ENCODE measurements at places on chromosomes 6 and 20.

DNA sequence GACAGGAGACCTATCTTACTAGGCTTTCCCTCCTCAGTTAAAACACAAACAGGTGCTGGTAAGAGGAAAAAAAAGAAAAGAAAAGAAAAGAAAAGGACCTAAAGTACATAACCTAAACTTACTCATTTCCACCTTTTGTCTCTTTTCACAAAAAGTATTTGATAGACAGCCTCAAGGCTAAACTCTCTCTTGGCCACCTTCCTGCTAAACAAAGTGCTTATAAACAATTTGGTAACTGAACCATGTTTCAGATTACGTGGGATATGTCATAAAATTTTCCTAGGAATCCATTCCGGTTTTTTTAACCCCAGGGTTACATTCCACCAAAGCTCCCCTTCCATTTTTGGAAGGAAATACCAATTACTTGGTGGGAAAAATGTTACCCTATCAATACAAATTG lies 109.0 kb downstream of the PRND start:
- DNase-seq: no peak

- DNase-seq: no peak
Observed at GRCh38 chr20:7520361-7520760, 419.9 kb downstream of the HAO1 start.

GRCh38 chr6:68229566-68229965 lies 405.5 kb upstream of the ADGRB3 start:
- DNase-seq: no peak

- DNase-seq: no peak
Observed at GRCh38 chr6:48552905-48553304, 441.9 kb upstream of the PTCHD4 start.

DNA sequence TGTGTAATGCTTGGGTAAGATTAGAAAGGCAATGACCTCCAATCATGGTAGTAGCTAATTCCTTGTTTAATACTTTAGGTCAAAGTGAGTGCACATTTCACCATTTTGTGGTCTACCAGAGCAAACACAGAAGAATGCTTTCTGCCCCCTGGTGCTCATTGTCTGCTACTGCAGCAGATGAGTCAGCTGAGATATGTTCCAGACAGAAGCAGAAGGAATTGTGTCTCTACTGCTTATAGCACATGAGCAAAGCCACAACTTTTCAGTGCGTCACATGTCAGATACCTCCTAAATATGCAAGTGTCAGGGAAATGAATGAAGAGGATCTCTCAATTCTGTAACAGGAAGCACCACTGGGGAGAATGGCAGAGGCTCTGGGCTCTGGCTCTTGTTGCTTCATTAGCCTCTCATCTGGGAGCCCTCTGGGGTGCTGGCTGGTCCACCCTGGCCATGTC lies 308.9 kb downstream of the ALDH8A1 start:
- DNase-seq: peak; percentile 80

GRCh38 chr6:113564371-113565171 lies 292.6 kb upstream of the MARCKS start:
- no peak for DNase-seq

- peak; percentile 30 for DNase-seq
Observed at GRCh38 chr6:53437557-53438202, 88.9 kb upstream of the ELOVL5 start.

GRCh38 chr6:139738801-139739455 lies 364.5 kb upstream of the CITED2 start:
- no peak for DNase-seq

DNA sequence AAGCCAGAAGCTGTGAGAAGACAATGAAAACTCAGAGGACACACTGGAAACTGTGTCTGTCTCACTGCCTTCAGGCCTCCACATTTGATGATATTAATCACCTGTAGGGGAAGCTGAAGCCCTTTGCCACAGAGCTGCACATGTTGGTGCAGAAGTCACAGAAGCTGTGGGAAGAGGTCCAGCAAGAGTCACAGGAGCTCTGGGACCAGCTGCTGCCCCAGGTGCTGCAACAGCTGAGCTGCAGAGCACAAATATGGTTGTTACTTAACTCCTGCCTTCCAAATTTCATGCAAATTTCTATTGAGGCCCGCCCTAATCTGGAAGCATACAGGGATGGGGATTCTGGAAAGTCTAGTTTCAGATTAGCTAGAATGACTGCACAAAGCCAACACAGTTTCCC lies 169.3 kb downstream of the OGFRL1 start:
- no peak for DNase-seq

DNA sequence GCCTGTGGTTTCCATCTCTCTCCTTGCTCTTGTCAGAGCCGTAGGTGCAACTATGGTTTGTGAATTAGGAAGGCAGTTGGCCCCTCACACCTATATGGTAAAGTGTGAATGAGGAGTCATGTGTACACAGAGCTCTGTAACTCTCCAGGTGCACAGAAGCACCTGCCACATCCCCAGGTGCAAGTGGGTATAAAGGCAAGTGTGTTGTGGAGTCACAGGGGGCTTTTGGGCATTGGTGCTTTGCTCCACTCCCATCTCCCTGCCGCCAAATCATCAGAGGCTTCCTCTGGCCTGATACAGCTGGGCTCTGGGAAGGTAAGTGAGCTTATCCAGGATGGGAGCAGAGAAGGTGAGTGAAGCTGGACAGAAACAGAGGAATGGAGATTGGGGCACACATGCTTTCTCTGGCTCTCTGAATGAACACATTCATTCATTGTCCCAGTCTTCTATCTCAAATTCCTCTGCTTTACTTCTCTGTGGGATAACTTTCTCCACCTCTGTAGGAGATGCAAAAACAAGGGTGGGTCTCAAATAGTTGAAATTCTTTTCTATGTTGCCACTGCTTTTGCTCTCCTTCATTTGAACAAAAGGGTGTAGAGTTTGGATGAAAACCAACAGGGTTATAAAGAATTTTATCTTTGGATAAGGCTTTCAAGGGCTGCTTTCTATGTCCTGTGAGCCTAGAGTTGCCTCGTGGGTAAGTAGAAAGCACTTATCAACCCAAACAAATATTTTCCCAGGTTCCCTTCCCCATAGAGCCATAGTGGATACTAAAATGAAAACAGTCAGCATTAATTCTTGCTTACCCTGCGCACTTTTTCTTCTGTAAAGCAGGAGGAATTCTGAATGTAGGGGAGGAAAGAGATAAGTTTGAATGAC lies 45.0 kb upstream of the RIPOR2 start:
- no peak for DNase-seq

DNA sequence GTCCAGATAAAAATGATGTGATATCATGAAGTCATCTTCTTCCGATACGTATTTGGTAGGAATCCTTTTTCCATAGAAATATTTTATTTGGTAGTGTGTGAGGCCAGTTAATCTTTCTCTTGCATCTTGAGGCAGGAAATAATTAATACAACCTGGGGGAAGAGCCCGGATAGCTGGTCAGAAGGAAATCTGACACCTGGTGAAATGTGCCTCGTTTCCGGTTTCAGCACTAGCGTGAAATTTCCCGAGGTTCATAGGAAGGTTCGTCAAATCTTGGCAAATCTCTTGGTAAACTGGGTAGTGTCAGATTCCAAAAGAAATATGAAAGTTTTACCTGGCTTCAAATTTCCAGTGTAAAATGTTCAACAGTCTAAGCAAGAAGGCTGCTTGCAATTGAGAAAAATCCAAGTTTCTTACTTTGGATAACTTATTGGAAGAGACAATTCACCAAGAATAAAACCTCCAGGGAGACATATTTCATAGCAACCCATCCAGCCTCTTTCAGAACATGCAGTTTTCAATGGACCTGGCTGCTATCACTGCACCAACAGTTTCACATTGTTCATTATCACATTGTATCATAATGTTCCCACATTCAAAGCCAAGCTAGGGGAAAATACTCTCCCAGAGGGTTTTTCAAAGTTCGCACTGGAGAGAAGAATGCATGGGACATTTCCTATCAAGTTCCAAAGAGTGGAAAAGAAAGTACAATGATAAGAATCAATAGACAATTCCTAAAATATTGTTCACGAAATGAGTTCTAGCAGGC lies 454.5 kb upstream of the CITED2 start:
- DNase-seq: no peak

GRCh38 chr6:170403451-170403850 lies 96.9 kb downstream of the FAM120B start:
- DNase-seq: no peak

DNA sequence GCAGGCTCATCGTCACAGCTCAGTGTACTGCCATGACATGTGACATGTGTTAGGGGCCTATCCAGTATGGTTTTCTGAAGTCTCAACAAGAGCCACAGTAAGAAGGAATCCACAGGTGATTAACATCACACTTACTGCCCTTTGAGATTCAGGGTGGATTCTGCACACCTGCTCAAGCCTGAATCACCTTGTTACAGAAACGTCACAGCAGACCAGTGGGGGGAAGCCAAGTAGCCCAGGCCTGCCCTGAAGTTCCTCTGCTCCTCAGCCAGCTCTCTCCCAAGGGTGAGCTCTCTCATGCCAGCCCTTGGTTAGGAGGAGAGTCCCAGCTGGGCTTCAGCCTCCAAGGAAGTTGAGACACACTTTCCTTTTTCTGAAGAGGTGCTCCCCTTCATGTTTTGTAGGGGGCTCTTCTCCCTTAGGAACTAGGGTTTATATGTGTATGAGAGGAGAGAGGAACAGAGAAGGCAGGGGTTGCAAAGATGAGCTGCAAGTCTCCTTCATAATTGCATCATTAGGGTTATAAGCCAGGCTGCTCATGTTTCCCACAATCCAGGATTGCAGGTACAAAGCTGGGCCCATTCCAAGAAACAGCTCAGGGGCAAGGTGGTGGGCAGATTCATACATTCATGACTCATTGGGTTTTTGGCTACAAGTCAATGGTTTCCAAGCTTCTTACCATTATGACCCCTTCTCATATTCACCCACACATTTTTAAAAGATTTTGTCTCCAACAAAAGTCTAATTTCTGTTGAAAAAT lies 11.6 kb downstream of the GSS start:
- no peak for DNase-seq

GRCh38 chr6:45956663-45957062 lies 59.0 kb downstream of the CLIC5 start:
- no peak for DNase-seq

DNA sequence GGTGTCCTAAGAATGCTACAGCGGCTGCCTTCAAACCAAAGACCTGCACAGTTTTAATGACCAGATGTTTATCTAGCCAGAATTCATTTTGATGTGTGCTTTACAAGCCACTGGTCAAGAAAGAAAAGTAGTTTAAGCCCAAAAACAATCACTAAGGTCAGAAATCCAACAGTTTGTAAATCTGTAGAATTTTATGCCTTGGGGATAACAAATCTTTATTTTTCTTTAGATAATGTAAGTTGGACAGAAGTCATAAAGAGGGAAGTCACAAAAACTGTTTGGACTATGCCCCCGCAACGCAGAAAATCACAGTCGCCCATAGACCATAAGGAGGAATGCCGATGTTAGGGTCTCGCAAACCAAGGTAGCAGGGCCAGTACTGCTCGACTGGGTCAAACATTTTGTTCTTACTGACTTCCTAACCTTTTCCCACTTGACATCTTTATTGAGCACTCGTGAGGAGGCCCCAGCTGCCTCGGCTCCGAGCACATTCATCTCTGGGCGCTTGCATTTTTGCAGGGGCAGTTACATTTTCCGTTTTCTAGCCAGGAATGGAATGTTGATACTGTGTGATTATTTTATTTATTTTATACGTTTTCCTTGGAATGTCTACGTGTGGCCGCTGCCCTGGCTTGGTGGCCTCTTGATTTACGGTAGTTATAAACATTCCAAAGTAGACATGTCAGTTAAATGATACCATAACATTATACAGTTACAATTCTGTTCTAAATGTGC lies 56.7 kb upstream of the APCDD1L start:
- no peak for DNase-seq

DNA sequence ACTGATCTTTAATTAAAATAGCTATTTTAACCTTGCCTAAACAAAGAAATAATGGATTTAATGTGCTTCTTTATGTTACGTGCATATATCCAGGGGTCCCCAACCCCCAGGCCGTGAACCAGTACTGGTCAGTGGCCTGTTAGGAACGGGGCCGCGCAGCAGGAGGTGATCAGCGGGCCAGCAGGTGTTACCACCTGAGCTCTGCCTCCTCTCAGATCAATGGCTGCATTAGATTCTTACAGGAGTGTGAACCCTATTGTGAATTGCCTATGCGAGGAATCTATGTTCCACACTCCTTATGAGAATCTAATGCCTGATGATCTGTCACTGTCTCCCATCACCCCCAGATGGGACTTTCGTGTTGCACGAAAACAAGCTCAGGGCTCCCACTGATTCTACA lies 8.8 kb downstream of the CYP24A1 start:
- no peak for DNase-seq

GRCh38 chr6:113481458-113481857 lies 375.7 kb upstream of the MARCKS start:
- DNase-seq: no peak

- DNase-seq: no peak
Observed at GRCh38 chr6:16358531-16359138, 120.2 kb downstream of the GMPR start.

GRCh38 chr6:51559059-51559458 lies 528.4 kb downstream of the PKHD1 start:
- DNase-seq: no peak

DNA sequence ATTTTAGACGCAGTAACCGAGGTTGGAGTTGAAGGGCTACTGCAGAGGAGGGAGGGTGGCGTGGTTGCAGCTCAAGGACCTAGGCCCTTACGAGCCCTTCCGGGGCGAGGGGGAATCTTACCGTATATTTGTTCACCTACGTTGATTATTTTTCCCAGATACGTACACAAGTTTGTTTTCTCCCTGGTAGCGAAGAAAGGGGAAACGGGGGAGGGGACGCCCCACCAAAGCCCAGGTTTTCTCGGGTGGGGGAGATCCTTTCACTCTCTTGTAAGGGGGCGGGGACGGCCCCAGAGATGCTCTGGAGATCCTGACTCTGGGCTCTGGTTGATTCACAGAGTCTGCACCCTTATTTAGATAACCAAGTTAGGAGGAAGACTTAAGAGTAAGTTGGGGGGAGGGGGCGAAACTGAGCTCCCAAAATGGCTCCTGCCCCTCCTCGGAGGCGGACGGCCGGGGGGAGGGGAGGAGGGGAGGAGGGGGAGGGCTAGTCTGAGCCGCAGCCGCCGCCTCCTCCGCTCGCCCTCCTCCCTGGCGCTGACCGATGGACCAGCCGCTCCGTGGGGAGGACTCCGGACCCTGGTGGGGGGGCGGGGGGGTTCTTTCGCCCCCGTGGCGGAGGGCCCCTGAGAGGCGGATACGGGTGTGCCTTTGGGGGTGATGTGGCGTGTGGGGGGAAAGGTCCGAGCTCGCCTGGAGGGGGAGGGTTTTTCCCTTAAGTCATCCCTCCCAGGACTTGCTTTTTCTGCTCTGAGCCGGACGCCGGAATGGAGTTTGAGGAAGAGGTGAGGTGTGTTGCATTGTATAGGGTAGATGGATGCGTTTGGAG lies 2.2 kb downstream of the BRD2 start:
- peak; percentile 87 for DNase-seq

DNA sequence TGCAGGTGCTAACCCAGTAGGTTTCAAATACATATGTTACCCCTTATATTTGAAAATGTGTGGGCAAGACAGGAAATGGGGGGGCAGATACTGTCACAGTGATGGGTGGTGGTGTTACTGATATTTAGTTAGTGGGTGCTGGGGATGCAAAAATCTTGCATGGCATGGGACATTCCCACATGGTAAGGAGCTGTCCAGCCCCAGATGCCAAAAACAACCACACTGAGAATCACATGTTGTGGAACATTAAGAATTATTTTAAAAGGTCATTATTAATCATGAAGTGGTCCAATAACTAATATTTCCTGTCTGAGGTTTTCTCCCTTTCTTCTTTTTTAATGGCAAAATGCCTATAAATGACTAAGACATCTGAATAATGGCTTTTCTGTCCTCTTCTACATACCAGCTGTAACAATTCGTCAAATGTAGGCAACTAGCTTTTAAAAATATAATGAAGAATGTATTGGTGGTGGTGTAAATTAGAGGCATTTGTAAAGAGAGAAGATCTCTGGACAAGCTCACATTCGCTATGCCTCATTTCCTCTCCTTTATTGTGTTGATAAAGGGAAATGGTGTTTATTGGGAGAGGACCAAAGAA lies 57.3 kb upstream of the SLC35B3 start:
- no peak for DNase-seq

Measured in activated CD8-positive, alpha-beta T cell treated with anti-CD3 and anti-CD28 coated beads, Interleukin-2, amount 10 ng/mL, durations not matched to agents 7 days and 5 days (primary cell).